A549 treated with DMSO at 1 μM for 4 hours (cell line): ENCODE measurements at places on chromosomes 16 and 17. TPM values are rescaled to one million over a fixed set of nuclear protein-coding genes. Genes with fewer than 3 reads are reported as not detected.

CHST4 gene
- 0.06 to 0.15 TPM (median 0.08 TPM) in 3 of 5 replicates, not detected in the others for total RNA-seq

PYDC1 gene
- total RNA-seq, result not detected in 5 replicates

TLCD3A gene
- total RNA-seq, result 54.6 to 62.6 TPM (median 57.9 TPM) in 5 replicates

ADAM11 gene
- 1.9 to 2.7 TPM (median 2.1 TPM) in 5 replicates for total RNA-seq

CPHXL2 gene
- total RNA-seq, result not detected in 5 replicates

ODAD4 gene
- 1.1 to 1.7 TPM (median 1.4 TPM) in 5 replicates for total RNA-seq

ABCC11 gene
- 0.11 to 0.24 TPM (median 0.13 TPM) in 5 replicates for total RNA-seq

CDH16 gene
- 0.15 to 0.26 TPM (median 0.16 TPM) in 5 replicates for total RNA-seq

GNAO1 gene
- total RNA-seq, result 0.25 to 0.62 TPM (median 0.44 TPM) in 5 replicates

KRTAP4-4 gene
- total RNA-seq, result not detected in 5 replicates

IL17C gene
- not detected in 5 replicates for total RNA-seq

TXNDC11 gene
- total RNA-seq, result 35.1 to 40.1 TPM (median 37.7 TPM) in 5 replicates

GLTPD2 gene
- not detected in 5 replicates for total RNA-seq

CCL5 gene
- total RNA-seq, result 1.6 to 2.1 TPM (median 1.6 TPM) in 5 replicates

SLC12A3 gene
- total RNA-seq, result 0.02 TPM in 2 of 5 replicates, not detected in the others

CHST5 gene
- total RNA-seq, result 0.07 to 0.10 TPM (median 0.08 TPM) in 3 of 5 replicates, not detected in the others

ORC6 gene
- total RNA-seq, result 44.0 to 53.7 TPM (median 51.2 TPM) in 5 replicates

CRISPLD2 gene
- 3.6 to 4.4 TPM (median 3.9 TPM) in 5 replicates for total RNA-seq

MPP2 gene
- 1.7 to 3.2 TPM (median 2.1 TPM) in 5 replicates for total RNA-seq

MYO1C gene
- 116 to 144 TPM (median 135 TPM) in 5 replicates for total RNA-seq

NETO2 gene
- total RNA-seq, result 79.8 to 106 TPM (median 103 TPM) in 5 replicates

TPSD1 gene
- total RNA-seq, result not detected in 5 replicates

CSF3 gene
- total RNA-seq, result not detected in 5 replicates

CCDC102A gene
- 5.7 to 9.7 TPM (median 9.4 TPM) in 5 replicates for total RNA-seq

JPT1 gene
- total RNA-seq, result 789 to 884 TPM (median 813 TPM) in 5 replicates

CSH1 gene
- total RNA-seq, result not detected in 5 replicates

SLC22A31 gene
- 0.83 to 2.1 TPM (median 1.5 TPM) in 5 replicates for total RNA-seq

SDR42E2 gene
- not detected in 5 replicates for total RNA-seq

RGS11 gene
- total RNA-seq, result 3.5 to 4.7 TPM (median 4.4 TPM) in 5 replicates

CYBA gene
- 238 to 286 TPM (median 248 TPM) in 5 replicates for total RNA-seq

ERAL1 gene
- total RNA-seq, result 83.5 to 92.0 TPM (median 85.0 TPM) in 5 replicates

SULT1A2 gene
- total RNA-seq, result 0.09 to 0.22 TPM (median 0.15 TPM) in 3 of 5 replicates, not detected in the others

COL1A1 gene
- 8.5 to 11.9 TPM (median 9.5 TPM) in 5 replicates for total RNA-seq
